Renal cortical epithelial cell (primary cell): ENCODE measurements at places on chromosomes 3 and 15.
A peak's percentile ranks its signal among the peaks of the same experiment; 100 is the strongest.

DNA sequence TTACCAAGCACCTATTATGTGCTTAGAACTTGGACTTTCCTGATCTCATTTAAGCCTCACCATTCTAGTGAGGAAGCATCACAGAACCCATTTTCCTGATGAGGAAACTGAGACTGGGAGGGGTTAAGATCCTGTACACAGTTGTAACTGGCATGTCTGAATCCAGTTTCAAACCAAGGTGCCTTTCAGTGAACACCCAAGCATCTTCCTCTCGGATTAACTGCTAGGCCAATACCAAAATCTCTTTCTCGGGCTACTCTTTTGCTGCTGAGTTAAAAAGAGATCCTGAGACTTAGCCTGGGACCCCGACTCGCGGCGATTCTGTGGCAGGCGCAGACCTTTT, 578 bp upstream of the CEMIP start:
- DNase-seq: no peak

DNA sequence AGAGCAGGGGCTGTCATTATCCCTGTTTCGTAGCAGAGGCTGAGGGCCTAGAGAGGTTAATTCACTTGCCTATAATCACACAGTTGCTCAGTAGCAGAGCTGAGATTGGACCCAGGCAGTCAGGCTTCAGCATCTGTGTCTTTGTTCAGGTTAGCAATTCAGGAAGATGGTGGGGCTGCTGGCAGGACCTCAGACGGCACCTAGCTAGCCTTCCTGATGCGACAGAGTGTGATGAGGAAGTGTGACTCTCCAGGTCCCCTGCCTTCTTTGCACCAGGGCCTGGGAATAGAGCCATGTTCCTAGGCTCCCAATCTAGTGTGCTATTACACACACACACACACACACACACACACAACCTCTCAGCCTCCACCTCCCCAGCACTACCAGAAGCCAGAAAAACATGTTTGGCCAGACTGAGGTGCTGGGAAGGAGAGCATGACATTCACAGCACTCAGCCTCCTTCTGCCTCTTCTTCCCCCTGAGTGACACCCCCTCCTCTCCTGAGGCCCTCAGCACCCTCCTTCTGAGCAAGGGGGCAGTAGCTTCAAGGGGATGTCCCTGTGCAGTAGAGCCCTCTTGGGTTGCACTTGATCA, 88.9 kb downstream of the TLE3 start:
- no peak for DNase-seq

DNA sequence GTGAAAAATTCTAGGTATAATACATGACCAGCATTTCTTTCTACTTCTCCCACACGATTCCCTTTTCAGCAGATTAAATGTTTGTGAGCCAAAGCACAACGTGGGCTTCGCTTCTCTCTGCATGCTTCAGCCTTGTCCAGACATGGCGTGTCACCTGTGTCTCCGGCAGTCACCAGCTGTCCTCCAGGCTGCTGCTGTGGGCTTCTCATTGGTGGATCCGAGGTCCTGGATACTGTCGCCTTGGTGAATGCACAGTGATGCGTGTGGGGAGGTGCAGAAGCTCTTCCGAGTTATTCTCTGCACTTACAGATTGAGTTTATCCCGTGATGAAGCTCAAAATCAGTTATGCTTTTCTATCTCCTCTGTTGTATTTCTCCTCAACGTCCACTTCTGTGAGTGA, 23.0 kb upstream of the GOLGA8J start:
- DNase-seq: no peak

DNA sequence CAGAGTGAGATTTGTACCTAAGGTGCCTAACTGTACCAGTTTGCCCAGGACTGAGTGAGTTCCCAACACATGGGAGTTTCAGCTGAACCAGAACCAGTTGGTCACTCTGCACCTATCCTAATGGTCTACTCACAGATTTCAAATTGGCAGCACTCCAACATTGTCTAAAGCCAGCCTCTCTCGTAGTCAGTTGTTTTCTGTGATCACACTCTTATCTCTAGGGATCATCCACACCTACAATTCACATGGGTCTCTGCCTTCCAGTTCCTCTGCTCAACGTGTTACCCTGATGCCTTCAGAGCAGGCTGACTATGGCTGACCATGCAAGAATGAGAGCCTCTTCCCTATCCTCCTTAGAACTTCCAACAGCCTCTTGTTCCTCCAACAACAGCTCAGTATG, 624.8 kb downstream of the NTRK3 start:
- no peak for DNase-seq

DNA sequence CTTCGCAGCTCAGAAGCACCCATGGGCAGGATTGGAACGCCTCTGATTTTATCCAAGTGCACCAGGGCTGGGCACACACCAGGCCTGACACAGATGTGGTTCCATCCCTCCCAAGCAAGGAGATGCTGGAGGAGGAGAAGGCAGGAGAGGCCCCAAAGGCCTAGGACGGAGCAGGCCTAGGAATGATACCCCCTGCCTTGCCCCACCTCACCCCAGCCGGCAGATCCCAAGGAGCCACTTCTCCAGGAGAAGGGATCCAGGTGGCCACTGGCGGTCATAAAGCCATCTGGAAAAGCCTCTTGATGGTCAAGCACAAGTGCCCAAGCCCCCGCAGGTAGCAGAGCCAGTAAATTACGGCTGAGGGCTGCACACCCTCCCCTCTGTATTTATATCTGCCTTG, 211.8 kb downstream of the TBC1D2B start:
- no peak for DNase-seq

DNA sequence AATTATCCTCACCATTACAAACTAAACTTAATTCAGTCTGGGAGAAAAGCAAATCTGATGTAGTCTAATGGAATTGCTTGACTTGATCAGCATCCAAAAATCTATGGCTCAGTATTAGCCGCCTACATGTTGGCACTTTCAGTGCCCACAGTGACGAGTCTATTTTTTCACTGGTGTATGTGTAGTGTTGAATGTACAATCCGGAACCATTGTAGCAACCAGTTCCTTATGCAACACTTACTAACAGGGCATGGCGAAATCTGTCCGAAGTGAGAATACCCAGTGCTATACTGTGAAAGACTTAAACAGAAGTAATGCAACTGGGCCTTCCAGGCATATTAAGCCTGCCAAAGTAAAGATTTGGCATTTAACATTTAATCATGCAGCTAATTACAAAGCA, 18.6 kb downstream of the LRRN1 start:
- DNase-seq: no peak

DNA sequence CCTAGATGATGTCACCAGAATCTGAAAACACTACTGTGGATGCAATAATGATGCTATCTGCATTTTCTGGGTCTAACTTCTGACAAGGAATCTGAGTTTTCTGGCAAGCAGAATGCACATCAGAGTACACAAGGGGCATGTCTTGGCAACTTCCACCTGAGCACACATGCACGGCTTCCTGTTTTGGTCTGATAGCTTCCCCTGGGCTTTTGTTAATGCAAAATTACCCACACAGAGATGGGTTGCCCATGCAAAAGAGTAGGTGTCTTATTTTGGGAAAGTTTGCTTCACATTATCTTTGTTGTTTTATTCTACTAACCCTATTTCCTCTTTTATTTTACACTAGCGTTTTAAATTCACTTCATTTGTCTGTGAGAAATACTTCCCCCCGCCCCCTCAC, 74.2 kb upstream of the SATB1 start:
- DNase-seq: no peak

DNA sequence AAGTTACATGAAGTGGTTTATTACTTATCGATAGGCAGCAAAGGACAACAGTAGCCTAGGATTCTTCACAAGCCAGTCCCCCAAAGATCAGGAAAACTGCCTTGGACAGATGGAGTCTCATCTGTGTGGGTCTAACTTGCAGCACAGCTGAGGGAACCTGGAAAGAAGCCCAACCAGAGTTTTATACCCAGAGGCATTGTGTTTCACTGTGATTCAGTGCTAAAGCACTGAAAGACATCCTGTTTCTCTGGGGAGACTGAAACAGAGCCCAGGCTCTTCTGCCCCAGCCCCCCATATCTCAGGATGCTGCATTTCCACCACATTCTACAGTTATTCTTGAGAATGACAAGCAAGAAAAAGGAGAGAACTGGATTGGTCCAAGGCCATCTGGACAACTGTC, 48.2 kb upstream of the PYDC2 start:
- peak; percentile 87 for DNase-seq

GRCh38 chr3:150216041-150216811, 191.9 kb upstream of the TSC22D2 start:
- peak; percentile 25 for DNase-seq

DNA sequence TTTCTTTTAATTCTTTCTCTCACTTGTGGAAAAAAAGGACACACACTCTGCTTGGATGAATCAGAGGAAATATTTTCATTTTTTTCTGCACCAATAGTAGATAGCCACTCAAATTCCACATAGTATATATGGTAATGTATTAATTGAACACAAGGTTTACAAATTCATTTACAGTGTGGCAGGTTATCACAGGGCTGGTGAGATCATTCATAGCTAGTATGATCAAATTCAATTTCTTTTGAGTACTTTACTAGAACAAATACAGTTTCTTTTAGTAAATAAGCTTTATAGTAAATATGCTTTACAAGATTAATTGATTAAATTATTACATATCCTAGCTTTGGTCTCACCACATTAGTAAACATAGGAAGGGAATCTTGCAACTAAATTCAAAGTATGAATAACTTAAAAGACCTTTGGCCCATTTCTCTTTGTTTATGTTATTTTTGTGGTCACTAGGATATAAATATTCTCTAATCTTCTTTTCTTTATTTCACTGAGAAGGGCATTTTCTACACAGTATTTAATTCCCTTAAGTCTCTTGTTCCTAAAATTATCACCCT, 40.1 kb upstream of the PARP14 start:
- no peak for DNase-seq

GRCh38 chr15:48318131-48318530, 13.1 kb upstream of the DUT start:
- DNase-seq: no peak

DNA sequence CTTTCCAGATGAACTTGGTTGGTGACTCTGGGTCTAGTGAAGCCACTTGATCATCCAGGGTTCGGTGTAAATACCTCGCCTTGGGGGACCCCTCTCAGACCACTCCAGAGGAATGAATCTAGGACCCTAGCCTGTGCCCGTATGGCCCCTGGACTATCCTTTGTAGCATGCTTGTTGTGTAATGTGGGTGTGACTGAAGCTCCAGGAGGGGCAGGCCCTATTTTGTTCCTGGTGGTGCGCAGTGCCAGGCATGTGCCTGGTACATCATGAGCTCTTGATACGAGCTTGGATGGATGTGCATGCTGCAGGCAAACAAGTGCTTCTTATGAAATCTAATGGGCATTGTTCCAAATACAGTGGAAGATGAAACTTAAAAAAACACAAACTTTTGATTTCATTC, 82.8 kb downstream of the EBLN2 start:
- no peak for DNase-seq

GRCh38 chr3:14279626-14280061, 101.0 kb downstream of the LSM3 start:
- DNase-seq: no peak

GRCh38 chr3:8764528-8764927, 4.9 kb downstream of the OXTR start:
- DNase-seq: no peak

DNA sequence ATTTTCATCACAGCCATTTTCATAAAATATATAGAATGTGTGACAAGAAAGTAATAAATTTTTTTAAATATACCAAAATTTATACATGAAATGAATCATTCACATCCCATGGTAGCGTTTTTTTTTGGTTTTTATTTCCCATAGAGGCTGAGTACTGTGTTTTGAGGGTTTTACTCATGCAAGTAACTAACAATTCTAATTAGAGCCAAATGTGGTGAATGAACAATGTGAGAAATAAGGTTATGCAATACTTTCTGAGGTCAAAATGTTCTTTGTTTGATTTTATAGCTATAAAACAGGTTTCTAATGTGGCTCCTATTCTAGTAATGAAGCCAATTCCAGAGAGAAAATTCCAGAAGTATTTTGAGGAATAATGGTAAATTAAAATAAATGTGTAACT, 386.8 kb downstream of the TBC1D5 start:
- DNase-seq: peak; percentile 85

DNA sequence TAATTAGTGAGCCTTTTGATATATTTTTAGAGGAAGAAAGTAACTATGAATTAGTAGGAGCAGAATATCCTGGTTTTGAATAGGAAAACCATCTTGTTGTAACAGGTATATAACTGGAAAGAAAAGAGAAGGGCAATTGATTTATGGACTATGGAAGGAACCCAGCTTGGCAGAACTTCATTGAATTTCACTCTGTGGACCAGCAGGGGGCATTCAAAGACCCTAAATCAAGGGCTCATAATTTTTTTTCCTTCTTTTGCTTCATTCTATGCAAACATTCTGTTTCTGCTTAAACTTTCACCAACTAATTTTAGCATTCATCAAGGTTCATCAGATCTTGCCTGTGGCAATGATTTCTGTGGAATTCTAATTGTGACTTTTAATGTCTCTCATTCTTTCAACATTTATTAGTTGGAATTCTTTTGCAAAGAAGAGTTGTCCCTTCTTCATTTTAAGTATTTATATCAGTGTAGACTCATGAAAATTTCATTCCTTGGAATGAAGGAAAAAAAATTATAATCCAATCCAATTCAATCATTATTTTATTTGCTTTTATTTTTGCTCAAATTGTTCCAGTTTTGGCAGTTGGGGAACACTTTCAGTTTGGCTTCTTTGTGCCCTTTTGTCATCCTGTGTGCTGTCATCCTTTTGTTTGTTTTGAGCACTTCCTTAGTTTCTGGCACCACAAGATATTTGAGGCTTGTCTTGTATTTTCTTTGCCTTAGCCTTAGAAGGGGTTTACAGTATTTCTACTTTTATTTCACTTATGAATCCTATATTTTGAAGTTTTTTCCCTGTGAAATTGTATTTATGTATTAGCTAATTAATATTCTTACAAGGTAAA, 30.4 kb downstream of the NXPE3 start:
- peak; percentile 72 for DNase-seq

GRCh38 chr3:175546115-175546514, 687.0 kb downstream of the NAALADL2 start:
- DNase-seq: no peak

- DNase-seq: peak; percentile 48
These were observed 874 bp downstream of the INO80 start for GRCh38 chr15:41115161-41115651.

GRCh38 chr3:157063926-157064325, 96.0 kb downstream of the CCNL1 start:
- DNase-seq: peak; percentile 58

DNA sequence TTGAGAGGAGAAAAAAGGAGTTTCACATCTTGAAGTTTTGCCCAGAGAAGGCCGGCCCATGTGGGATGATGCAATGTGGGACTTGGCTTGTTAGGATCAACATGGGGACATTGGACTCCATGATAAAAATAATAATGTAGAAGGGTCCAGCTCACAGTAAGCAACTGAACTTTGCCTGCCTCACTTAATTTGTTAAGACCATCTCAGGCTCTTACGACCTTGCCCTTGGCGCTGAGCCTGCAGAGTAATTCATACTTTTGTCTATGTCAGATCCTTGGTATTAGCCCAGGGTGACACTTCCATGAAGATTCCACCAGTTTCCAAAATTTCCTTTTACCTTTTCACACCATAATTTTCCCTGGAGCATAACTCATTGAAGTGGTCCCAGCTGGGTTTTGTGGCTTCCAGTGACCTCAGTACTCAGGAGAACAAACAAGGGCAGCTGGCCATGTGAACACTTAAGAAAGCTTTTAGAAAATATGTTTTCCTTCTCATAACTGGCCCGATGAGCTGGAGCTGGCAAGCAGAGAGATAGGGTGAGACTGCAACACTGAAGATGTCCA, 315.4 kb upstream of the RASGRP1 start:
- no peak for DNase-seq

GRCh38 chr15:98898122-98898521, 109.5 kb downstream of the PGPEP1L start:
- no peak for DNase-seq

GRCh38 chr3:144516026-144516425, 544.4 kb downstream of the DIPK2A start:
- peak; percentile 1 for DNase-seq
